ENCODE measurements at places on chromosomes 7 and 10.

DNA sequence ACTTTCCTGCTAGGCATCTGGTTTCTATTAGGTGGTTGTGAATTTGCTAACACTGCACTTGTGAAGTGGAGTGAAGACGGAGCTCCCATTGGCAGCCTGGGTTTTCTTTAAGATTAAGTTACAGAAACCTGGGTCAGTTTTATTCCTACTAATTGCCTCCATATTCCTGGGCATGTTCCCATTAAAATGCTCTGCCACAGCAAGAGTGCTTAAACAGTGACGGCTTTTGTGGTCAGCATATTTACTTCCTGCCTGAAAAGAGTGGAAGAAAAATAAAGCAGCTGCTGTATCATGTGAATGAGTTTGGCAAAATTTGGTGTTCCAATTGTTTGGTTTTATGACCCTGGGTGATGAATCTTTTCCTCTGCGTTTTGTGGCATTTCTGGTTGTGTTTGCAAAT is 96.9 kb upstream of the PLXDC2 start:
- no peak for DNase-seq

DNA sequence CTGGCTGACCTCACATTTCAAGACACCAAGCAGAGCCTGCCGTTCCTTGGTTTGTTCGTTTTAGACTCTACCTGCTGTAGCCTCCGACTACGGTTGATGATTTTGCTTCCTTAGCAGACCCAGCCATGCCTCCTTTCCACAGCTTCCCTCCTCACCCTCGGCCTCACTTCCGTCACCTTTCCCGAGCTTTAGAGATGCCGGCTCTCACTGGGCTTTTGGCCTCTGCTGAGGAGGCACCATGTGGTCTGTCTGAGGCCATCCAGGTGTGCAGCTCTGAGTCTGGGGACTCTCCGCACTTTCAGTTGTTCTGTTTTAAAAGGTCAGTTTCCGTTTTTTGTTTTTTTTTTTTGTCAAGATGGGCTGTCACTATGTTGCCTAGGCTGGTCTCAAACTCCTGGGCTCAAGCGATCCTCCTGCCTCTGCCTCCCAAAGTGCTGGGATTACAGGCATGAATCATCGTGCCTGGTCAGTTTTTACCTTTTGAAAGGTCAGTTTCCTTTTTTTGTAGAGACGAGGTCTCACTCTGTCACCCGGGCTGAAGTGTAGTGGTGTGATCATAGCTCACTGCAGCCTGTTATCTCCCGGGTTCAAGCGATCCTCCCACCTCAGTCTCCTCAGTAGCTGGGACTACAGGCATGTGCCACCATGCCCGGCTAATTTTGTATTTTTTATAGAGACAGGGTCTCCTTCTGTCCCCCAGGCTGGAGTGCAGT is 11.7 kb downstream of the ORAI2 start:
- DNase-seq, result no peak

GRCh38 chr7:32147546-32148268 is 77.5 kb upstream of the PDE1C start:
- DNase-seq, result no peak

DNA sequence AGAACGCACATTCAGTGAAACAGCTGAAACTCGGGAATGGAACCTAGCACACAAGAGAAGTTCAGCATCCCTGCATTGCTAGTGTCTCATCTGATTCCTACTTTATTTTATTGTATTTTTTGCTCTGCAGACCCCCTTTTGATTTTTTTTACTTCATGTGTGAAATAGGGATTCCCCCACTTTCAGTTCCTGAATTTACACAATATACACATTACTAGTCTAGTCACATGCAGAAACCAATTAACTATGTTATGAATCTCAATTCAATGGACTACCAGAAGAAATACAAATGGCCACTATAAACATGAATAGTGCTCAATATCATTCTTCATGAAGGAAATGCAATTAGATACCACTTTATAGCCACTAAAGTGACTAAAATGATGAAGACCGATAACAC is 386.1 kb upstream of the COBL start:
- no peak for DNase-seq

GRCh38 chr7:36088553-36088952 is 64.5 kb upstream of the EEPD1 start:
- no peak for DNase-seq

Measured in NCI-H748 treated with DMSO at 0.1 percent for 48 hours (cell line).